NCI-H1436 (cell line): ENCODE measurements at places on chromosomes 7 and 10.

GRCh38 chr10:123021517-123021916 lies 12.7 kb downstream of the ACADSB start:
- DNase-seq: peak; percentile 32

DNA sequence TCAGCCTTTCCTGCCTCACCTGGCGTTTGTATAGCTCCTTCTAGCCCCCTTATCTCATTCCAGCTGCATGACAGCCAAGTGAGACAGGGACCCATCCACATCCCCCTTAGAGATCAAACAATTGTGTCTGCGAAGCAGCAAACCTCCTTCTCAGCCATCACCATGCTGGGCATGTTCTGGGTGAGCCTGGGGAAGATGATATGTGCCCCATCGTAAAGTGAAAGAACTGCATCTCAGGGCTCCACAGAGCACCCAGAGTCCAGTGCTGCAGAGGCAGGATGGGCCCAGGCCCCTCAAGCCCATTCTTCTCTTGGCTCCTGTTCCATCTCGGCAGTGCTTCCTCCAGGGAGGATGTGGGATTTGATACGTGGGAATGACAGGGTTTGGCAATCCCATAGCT lies 43.2 kb downstream of the FIGNL1 start:
- DNase-seq: no peak

DNA sequence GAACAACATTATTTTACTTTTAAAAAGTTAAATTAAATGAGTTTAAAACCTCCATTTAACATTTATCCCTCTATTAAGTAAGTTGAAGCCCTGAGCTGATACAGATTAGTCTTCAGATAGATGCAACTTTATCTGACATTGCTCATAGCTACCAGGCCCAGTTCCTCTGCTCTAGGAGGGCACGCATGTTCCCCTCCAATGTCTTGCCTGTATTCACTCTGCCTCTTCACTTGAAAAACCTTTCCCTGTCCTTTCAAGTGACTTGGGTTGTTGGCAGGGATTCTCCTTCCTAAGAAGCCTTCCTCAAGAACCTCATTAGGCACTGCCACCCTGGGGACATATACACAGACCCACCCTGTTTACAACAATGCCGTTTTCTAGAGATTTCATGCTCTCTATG lies 270.4 kb downstream of the RELN start:
- no peak for DNase-seq

- no peak for DNase-seq
These were observed 271.7 kb downstream of the ARHGAP12 start for GRCh38 chr10:31656851-31657433.

DNA sequence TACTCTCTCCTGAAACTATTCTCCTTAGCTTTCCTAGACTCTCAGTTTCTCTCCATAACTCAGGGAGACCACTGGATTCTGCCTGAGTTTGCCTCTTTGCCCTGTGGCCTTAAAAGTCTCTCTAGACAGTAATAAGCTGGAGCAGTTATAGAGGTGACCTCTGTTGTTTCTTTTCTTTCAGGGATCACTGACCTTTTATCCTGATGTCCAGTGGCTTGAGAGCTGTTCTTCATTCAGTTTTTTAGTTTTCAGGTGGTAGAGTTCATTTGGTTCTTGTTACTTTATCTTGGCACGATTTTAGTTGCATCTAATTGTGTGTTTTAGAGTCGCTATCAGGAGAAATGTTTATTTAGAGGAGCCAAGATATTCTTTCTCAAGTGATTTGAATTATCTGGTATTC lies 37.7 kb downstream of the TAX1BP1 start:
- no peak for DNase-seq

GRCh38 chr10:130824230-130825014 lies 487.1 kb downstream of the TCERG1L start:
- no peak for DNase-seq

DNA sequence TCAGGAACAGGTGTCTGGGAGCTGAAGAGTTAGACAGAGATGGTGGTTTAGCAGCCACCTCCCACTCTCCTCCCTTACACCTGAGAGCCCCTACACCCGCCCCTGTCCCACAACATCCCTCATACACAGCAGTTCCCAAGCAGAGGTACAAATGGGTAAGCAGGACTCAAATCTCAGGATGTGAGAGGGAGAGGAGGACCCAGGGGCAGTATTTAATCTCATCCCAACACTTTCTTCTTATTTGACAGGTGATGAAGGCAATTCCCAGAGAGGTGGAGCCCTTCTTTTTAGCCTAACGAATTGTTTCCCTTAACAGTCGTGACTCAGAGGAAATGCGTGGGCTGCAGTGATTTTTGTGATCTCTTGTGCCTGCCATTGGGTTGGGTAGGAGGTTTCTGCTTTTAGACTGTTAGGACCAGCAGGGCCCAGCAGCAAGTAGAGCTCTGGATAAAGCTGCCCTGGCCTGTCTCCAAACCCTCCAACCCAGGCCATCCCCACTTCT lies 191.3 kb downstream of the HECW1 start:
- no peak for DNase-seq

GRCh38 chr7:21507627-21508343 lies 35.1 kb upstream of the DNAH11 start:
- DNase-seq: no peak

DNA sequence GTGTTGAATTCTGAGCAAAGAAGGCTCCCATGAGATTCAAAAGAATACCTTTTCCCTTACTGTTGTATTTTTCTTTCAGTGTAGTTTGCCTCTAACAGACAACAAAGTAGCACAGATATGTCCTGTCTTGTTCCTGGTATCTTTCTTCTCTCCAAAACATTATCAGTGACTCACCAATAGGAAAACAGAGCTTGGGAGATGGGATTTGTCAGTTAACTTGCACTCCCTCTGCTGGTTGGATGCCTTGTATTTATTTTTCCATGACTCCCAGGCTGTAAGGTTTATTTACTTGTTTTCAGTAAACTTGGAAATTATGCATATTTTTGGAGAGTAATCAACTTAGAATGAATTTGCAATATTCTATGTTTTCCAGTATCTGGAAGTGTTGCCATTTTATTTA lies 129.7 kb downstream of the SAMD9 start:
- no peak for DNase-seq

GRCh38 chr10:85612833-85613232 lies 753.8 kb downstream of the GRID1 start:
- DNase-seq: no peak

GRCh38 chr10:3820255-3820654 lies 35.2 kb upstream of the KLF6 start:
- DNase-seq: no peak

DNA sequence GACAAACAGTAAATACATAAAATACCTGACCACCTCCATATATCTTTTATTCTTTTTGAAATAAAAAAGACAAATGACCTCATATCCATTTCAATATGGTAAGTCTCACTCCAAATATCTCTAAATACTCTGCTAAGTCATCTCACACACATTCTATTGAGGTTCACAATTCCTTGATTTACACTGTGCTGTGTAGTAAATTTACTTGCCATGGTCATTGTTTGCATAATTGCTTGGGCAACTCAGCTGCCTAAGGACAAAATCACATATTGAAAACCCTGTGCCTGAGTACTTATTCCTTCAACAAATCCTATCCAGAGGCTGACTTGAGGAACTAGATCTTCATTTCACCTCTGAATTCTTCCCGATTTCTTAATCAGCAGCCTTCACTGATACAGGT lies 176.4 kb downstream of the THSD7A start:
- DNase-seq: no peak

- no peak for DNase-seq
These were observed 178.0 kb upstream of the IGFBP3 start for GRCh38 chr7:46099076-46099475.

DNA sequence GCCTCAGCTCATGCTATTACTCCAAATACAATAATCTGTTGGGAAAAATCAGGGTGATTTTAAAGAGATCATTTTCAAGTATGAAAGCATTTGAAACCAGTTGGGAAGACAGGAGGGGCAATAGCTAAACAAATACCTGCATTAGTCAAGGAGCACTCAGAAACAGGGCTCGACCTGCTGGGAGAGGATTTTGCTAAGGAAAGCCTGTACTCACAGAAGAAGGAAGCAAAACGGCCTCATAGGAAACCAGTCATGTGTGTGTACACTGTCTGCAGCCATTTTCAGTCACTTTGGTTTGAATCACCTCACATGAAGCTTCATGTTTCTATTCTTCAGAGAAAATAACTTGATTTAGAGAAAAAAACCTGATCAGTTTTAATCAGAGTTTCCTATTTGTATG lies 38.6 kb downstream of the FZD1 start:
- no peak for DNase-seq

DNA sequence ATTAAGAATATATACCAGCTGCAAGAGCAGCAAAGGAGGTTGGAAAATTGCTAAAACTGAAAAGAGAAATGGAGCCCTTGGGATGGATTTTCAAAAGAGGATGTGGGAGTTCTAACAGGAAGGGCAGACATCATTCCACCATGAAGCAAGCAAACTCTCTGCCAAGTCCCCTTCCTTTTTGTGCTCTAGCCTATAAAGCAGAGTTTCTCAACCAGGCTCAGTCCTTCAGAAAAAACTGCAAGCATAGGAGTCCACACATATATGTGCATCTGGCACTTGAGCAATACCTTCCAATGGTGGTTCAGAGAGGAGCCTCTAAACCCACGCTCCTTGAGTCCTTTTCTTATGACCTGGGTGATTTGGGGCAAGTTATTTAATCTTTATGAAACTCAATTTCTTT lies 98.6 kb upstream of the MKX start:
- no peak for DNase-seq

DNA sequence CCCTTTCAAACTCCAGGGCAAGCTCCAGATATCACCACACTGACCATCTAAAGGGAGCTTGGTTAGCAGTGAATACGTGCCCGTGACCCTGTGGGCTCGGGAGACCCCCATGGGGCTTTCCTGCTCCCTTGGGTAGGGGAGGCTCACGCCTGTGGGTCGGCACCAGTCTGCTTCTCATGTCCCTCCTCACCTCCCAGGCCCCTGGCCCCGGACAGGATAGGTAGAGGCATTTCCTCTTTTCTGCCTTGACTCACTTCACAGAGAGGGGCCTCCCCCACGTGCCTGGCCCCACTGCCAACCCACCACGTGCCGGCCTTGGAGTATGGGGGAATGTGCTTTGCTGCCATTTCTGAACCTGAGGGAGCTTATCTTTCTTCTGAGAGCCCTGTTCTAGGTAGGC lies 131.3 kb upstream of the FAM20C start:
- no peak for DNase-seq

DNA sequence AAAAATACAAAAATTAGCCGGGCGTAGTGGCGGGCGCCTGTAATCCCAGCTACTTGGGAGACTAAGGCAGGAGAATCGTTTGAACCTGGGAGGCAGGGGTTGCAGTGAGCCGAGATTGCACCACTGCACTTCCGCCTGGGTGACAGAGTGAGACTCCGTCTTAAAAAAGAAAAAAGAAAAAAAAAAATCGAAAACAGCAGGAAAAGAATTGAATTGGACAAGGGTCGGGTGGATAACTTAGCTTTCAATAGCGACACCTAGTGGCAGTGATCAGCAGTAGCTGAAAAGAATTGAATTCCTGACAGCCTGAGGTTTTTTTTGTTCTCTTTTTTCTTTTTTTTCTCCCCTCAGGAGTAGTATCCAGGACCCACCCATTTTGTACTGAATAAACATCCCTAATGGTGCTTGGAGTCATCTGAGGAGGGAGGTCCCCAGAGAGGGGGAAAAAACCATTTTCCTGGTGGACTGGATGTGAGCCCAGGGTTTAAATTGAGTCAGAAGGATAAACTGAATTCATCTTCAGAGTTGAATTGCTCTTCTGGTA lies 55.1 kb downstream of the CYCS start:
- DNase-seq: peak; percentile 72

DNA sequence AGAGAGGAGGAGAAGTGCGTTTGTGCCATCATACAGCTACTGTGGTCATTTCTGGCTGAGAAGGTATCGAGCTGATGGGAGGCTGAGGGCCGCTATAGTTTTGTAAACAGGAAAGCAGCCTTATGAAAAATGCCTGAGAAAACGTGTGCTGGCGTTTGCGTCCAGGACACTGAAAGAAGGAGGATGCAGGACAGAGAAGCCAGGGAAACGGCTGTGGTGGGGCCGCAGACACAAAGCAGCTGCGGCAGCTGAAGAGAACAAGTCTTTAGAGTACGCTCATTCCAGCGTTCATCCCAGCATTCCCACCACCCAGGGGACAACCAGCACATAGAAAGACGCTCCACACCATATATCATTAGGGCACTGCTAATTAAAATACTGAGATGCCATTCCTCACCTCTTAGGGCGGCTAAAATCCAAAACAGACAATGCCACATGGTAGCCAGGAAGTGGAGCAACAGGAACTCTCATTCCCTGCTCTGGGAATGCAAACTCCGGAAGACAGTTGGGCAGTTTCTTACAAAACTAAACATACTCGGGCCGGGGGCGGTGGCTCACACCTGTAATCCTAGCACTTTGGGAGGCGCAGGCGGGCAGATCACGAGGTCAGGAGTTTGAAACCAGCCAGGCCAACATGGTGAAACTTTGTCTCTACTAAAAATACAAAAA lies 18.4 kb downstream of the GNA12 start:
- DNase-seq: no peak

DNA sequence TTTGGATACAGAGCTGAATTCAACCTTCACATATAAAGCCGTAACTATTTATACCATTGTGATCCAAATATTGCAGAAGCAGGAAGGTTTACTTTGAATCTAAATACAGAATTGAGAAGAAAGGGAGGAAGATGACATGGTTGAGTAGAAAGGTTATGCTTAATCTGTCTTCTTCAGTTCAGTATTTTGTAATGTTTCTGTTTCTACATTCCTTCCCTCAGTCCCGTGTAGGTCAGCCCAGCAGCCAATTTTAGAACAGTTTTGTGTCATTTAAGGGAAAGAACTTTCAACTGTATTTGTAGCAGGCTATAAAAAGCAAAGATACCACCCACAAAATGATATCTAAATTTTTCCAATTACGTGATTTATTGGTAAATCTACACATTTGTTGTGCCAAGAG lies 97.4 kb downstream of the CPED1 start:
- no peak for DNase-seq

GRCh38 chr7:93817004-93817403 lies 73.5 kb downstream of the TFPI2 start:
- no peak for DNase-seq

GRCh38 chr7:88217675-88218428 lies 2.0 kb downstream of the SRI start:
- DNase-seq: no peak

DNA sequence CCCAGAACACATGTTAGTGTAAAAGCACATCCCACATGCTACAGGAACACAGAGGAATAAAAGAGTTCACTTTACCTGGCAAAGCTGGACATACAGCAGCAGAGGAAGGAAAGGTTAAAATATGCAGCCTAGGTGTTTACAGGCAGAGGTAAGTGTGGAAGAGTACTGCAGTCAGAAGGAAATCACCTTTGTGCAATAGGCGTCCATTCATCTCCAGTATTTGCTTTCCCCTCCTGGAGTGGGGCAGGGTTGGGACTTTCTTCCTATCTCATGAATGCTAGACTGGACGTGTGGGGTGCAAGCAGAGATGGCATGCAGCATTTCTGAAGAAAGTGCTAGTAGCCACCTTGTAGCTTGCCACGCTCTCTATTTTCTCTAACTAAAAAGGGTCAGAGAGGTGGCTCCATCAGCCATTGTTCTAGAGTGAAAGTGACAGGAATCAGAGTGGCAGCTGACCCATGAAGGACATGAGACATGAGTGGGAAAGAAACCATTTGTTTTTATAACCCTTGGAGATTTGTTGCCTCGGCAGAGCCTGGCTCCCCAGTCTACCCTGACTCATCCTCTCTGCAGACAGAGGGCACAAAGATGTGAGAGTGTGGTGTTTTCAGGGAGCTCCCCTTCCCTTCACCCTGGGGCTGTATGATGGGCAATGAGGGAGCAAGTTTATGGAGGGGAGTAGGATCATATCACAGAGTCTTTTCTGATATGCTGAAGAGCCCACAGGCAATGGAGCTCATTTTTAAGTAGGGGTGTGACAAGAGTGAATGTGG lies 101.2 kb upstream of the SEC61G start:
- DNase-seq: no peak

GRCh38 chr7:123120286-123120685 lies 79.5 kb downstream of the SLC13A1 start:
- DNase-seq: no peak
